ENCODE measurements at places on chromosomes 5 and 9. TPM values are rescaled to one million over a fixed set of nuclear protein-coding genes. Genes with fewer than 3 reads are reported as not detected.

GRCh38 chr5:57324181-57324580, 150.3 kb downstream of the GPBP1 start:
- H3K36me3 ChIP-seq = no peaks in the 10 kb centered on the region
- H3K27me3 ChIP-seq = no peaks in the 10 kb centered on the region
- peak overlapping the region; percentile 46 for H3K27ac ChIP-seq
- H3K4me1 ChIP-seq = no peaks in the 10 kb centered on the region
- no peak overlapping the region for H3K4me3 ChIP-seq

Gene MYOT
- not detected for total RNA-seq

GRCh38 chr5:68711293-68712200, 382.3 kb upstream of the SLC30A5 start:
- no peaks in the 10 kb centered on the region for H3K36me3 ChIP-seq
- no peak overlapping the region for H3K4me3 ChIP-seq
- no peaks in the 10 kb centered on the region for H3K4me1 ChIP-seq
- no peaks in the 10 kb centered on the region for H3K27me3 ChIP-seq

Gene ADGRV1
- total RNA-seq = 1.4 TPM

DNA sequence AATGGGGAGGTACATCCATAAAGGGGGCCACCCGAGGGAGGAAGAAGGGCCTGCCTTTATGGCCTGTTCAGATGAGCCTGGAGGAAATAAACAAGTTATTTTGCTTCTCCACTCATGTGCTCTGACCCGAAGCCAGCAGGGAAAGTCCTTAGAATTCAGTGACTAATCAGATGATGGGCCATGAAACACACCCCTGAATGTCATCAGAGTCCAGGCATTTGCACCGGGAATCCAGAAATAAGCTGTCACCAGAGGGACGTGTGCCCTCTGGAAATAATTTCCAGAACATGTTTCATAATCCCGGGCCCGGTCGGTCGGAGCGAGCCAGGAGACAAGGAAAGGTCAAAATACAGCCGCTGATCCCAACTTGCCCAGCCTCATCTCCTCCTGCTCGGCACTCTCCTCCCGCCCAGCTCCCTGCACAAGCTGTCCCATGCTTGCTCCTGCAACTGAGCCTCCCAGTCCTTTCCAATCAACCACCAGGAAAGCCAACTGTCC, 73.6 kb upstream of the ZNF622 start:
- no peaks in the 10 kb centered on the region for H3K4me1 ChIP-seq
- H3K27ac ChIP-seq = peak overlapping the region; percentile 71
- H3K27me3 ChIP-seq = no peaks in the 10 kb centered on the region
- no peak overlapping the region for H3K4me3 ChIP-seq
- no peaks in the 10 kb centered on the region for H3K36me3 ChIP-seq

DNA sequence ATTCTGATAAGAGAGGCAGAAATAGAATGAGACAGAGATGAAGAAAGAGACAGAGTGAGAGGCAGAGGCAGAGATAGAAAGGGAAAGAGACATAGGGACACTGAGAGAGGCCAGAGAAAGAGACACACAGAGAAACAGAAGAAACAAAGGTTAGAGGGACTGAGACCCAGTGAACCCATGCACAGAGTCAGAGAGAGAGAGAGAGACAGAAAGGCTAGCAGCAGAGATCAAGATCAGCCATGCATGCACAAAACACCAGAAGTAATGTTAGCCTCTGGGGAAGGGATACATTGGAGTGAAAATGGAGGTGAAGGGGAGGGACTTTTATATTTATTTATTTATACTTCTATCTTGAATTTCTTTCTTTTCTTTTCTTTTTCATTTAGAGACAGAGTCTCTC, 14.1 kb upstream of the SPARC start:
- DNase-seq = no peak
- no peaks in the 10 kb centered on the region for H3K27me3 ChIP-seq
- no peaks in the 10 kb centered on the region for H3K36me3 ChIP-seq
- no peak overlapping the region for H3K4me3 ChIP-seq

Gene RNF183
- total RNA-seq = not detected

DNA sequence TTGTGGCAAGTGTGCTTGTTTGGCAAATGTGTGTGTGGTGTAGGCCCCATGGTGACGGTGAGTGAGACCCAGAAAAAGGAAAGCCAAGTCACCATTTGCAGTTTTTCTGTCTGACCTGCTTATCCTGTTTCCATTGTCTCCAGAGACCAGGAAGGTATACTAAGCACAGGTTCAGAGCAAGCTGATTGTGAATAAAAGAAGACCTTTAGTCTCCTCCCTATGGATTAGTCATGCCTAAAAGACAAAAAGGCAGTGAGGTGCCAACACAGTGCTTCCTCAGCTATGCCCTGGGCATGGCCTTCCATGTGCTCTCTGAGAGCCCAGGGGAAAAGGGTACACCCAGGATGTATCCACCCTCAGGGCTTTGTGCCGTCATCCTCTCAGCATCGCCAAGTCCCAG, 49.2 kb upstream of the SHOC1 start:
- H3K4me3 ChIP-seq = no peak overlapping the region
- no peaks in the 10 kb centered on the region for H3K4me1 ChIP-seq
- no peak overlapping the region for H3K27ac ChIP-seq
- H3K27me3 ChIP-seq = no peaks in the 10 kb centered on the region

Gene F2RL1
- total RNA-seq = 49.0 TPM

GRCh38 chr5:40497573-40497972, 182.1 kb upstream of the PTGER4 start:
- H3K4me1 ChIP-seq = no peaks in the 10 kb centered on the region
- no peaks in the 10 kb centered on the region for H3K36me3 ChIP-seq
- H3K27me3 ChIP-seq = no peaks in the 10 kb centered on the region
- no peak overlapping the region for H3K27ac ChIP-seq

DNA sequence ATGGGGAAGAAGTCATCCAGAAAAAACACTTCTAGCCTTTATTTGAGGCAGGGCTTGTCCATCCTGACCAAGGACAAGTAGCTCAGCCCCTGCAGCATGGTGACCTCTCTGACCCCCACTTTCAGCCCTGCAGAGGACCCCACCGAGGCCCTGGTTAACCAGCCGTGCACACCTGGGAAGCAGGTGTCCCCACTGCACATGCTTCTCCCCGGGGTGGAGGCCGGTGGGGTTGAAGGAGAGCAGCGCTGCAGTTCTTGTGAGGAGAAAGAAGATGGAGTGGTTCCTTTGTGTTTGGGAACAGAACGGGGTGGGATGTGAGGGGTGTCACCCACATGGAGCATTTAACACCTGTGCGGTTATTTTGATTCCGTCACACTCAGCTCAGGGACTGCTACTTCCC, 21.1 kb upstream of the ZBTB34 start:
- H3K27me3 ChIP-seq = no peaks in the 10 kb centered on the region
- H3K27ac ChIP-seq = no peak overlapping the region
- peaks cover 12% of the 10 kb centered on the region for H3K36me3 ChIP-seq
- DNase-seq = no peak
- peaks cover 4% of the 10 kb centered on the region for H3K4me1 ChIP-seq
- H3K4me3 ChIP-seq = no peak overlapping the region

DNA sequence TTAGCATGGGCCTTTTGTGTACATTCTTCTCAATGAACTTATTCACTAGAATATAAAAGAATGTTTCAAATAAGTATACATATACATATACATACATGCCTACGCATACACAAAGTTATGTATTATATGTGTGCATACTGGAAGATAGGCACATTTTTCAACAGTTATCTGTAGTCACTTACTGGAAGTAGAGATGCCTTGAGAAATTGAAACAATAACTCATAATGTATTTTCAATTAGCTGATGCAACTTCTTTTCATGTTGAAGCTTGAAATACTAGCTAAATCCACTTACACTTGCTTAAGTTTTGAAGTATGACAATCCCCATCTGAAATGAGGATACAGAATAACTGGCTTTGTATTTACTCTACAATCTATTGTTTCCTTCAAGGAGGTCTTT, 469.0 kb upstream of the PTGER4 start:
- no peak for DNase-seq
- no peaks in the 10 kb centered on the region for H3K36me3 ChIP-seq
- H3K4me3 ChIP-seq = no peak overlapping the region

Gene HEMGN
- total RNA-seq = 1.8 TPM

DNA sequence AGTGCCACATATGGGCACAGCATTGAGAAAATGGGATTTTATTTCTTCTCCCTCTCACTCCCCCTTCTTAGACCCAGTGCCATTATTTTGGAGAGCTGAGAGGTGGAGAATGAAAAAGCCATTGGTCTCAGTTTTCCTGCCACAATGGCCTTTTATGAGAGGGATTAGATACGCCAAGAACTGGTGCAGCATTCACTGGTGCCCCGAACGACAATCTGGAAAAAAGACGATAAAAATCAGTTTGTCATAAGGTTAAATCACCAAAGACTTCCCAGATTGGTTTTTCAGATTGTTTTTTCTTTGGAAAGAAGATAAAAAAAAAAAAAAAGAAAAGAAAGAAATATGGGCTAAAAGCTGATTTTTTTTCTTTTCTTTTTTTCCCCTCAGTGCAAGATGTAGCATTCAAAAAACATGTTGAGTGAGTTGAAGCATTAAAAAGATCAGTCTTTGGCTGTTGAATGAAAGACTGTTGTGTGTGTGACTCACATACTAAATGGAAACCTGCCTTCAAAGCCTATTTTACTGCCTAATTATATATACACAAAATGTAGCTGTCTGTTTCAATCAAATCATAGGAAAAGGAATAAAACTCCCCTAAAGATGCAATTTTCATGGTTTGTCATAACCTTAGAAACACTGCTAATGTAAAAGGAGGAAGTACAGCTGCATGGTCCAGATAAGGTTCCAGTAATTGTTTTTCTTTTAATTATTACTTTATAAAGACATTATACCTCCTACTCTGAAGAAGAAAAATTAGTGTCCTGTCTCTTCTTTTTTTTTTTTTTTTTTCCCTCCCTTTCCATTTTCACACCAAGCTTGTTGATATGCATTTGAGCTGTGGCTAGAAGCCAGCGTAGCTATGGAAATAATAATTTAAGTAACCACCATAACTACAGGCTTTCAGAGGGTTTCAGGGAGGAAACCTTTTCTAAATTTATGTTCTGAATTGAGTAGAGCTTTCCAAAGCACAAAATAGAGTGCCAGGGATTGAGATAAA, 27.2 kb upstream of the ZNF608 start:
- no peak overlapping the region for H3K27ac ChIP-seq
- H3K27me3 ChIP-seq = no peaks in the 10 kb centered on the region
- no peaks in the 10 kb centered on the region for H3K4me1 ChIP-seq
- DNase-seq = no peak
- no peak overlapping the region for H3K4me3 ChIP-seq

DNA sequence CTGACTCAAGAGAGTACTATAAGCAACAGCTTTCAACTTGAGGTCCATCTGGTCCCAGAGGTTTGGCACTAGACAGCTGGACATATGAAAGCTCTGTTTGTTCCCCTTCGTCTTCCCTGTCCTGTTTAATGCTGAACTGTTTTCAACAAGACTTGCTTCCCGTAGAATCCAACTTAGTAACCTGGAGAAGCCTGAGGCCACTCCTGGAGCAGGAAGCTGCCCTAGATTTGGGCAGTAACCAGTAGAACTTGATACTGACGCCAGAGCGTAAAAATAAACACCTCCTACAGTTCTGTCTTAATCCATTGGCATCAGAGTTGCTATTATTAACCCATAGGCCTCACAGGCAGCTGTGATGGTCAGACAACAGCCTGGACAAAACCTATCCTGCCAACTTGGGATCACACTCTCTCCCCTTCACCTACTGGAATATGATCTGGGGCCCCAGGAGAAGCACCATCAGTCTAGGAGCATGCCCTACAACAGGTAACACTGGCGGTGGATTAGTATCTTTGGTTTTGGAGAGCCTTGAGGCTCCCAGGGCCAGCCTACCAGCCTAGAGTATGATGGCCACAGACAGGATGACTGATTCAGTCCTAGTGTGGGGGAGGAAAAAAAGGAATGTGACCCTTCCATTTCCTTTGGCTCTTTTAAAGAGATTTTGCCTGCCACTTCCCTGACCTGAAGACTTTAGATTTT, 29.2 kb downstream of the RUSC2 start:
- H3K4me1 ChIP-seq = peaks cover 67% of the 10 kb centered on the region
- no peak overlapping the region for H3K4me3 ChIP-seq
- no peaks in the 10 kb centered on the region for H3K27me3 ChIP-seq
- no peaks in the 10 kb centered on the region for H3K36me3 ChIP-seq
- H3K27ac ChIP-seq = peak overlapping the region; percentile 83
- no peak for DNase-seq

DNA sequence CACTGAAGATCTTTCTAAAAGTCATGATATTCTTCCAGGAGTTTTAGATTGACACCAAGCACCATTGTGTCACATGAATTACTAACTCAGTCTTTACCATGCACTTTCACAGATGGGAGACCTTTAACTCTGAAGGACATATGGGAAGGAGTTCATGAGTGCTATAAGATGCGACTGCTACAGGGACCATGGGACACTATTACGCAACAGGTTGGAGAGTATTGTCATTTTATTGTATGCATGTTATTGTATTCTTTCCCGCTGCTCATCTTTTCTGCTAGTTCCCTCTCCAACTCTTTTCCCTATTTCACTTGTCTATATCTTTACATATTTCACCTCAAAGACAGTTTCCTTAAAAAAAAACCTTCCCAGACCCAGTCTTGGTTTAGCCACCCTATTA, 99.8 kb downstream of the RPS23 start:
- H3K4me3 ChIP-seq = no peak overlapping the region
- H3K36me3 ChIP-seq = no peaks in the 10 kb centered on the region
- no peak overlapping the region for H3K27ac ChIP-seq
- DNase-seq = no peak
- H3K4me1 ChIP-seq = no peaks in the 10 kb centered on the region

DNA sequence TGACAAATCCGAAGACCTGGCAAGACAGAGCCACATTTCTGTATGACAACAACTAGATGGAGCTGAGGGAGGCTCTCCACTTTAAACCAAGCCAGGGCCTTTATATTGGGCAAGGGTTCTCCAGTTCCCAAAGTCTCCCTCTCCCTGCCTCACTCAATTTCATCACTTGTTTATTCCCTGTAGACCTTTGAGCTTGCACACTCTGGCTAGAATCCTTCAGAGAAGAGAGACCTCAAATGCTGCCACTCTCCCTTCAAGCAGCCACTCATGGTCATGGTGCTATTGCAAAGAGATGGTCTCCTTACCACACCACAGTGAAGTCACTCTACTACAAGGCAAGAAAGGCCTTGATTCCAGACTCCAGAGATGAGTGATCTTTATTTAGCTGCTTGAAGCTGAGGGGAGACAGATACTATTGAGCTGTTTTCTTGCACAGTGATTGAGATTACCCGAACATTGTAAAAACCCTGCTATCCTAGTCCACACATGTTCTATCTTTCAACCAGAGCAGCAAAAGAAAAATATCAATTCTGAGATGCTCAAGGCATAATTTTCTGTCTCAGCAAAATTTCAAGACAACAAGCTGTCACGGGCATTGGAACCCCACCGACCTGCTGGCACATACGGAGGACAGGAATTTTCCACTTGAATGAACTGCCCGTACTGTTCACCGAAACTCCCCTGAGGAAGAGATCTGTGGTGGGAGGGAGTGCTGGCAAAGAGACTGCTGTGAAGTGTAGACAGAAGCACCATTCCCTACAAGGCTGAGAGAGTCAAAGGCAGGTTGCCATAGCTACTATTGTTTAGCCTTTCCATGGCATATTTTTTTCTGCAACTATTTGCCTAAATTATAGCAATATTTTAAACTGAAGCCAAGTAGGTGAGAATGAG, 81.1 kb downstream of the CDO1 start:
- no peaks in the 10 kb centered on the region for H3K27me3 ChIP-seq
- H3K27ac ChIP-seq = no peak overlapping the region
- no peaks in the 10 kb centered on the region for H3K36me3 ChIP-seq
- DNase-seq = no peak

GRCh38 chr5:83548581-83548980, 77.0 kb downstream of the VCAN start:
- no peaks in the 10 kb centered on the region for H3K27me3 ChIP-seq
- H3K4me3 ChIP-seq = no peak overlapping the region
- no peak overlapping the region for H3K27ac ChIP-seq
- no peaks in the 10 kb centered on the region for H3K36me3 ChIP-seq

Gene MAP3K1
- 16.3 TPM for total RNA-seq

GRCh38 chr5:55102348-55102747, at the start of gene GZMA:
TSS of gene GZMA (plus strand) at chr5:55102646. CDS start at chr5:55102683, 37 bp downstream.
- H3K4me1 ChIP-seq = no peaks in the 10 kb centered on the region
- no peak within 1 kb of the TSS for H3K27ac ChIP-seq
- H3K4me3 ChIP-seq = no peak within 1 kb of the TSS
- no peaks in the 10 kb centered on the region for H3K36me3 ChIP-seq

Measured in stomach (tissue), 19 donors.